ENCODE measurements at places on chromosomes 3 and 15. TPM values are rescaled to one million over a fixed set of nuclear protein-coding genes. Genes with fewer than 3 reads are reported as not detected.

DNA sequence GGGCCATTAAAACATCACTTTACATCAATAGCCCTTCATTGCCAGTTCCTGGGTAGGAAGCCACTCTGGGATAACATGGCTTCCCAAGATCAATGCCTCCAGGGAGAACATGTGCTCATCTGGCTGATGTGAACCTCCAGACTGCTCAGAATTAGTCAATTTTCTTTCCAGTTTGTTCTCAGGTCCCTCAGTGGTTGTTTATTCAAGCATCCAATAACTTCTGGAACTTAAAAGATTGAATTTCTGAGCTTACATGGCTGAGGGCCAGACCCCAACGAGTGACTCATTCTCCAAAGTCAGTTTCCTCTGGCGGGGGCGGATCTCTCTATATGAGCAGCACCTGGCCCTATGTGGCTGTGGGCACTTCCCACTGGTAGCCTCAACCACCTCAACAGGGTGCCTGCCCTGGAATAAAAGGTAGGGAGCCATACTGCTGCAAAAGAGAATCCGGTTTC is 34.0 kb downstream of the LYZL4 start:
- no peak overlapping the region for H3K27ac ChIP-seq
- peak; percentile 63 for DNase-seq
- H3K27me3 ChIP-seq: peaks cover 16% of the 10 kb centered on the region
- H3K4me3 ChIP-seq: no peak overlapping the region
- no peaks in the 10 kb centered on the region for H3K36me3 ChIP-seq

Gene TGM4
- 1.3 TPM for polyA plus RNA-seq

GRCh38 chr15:91376038-91376437 is 276.0 kb downstream of the SV2B start:
- H3K27me3 ChIP-seq: no peaks in the 10 kb centered on the region
- no peak for DNase-seq
- no peaks in the 10 kb centered on the region for H3K4me1 ChIP-seq
- no peak overlapping the region for H3K4me3 ChIP-seq

GRCh38 chr3:67531181-67532101 is 123.0 kb downstream of the SUCLG2 start:
- H3K4me3 ChIP-seq: no peak overlapping the region
- no peak for DNase-seq
- H3K27me3 ChIP-seq: no peaks in the 10 kb centered on the region

Gene DNAJC19
- 40.6 TPM for polyA plus RNA-seq

Gene A4GNT
- not detected for polyA plus RNA-seq

DNA sequence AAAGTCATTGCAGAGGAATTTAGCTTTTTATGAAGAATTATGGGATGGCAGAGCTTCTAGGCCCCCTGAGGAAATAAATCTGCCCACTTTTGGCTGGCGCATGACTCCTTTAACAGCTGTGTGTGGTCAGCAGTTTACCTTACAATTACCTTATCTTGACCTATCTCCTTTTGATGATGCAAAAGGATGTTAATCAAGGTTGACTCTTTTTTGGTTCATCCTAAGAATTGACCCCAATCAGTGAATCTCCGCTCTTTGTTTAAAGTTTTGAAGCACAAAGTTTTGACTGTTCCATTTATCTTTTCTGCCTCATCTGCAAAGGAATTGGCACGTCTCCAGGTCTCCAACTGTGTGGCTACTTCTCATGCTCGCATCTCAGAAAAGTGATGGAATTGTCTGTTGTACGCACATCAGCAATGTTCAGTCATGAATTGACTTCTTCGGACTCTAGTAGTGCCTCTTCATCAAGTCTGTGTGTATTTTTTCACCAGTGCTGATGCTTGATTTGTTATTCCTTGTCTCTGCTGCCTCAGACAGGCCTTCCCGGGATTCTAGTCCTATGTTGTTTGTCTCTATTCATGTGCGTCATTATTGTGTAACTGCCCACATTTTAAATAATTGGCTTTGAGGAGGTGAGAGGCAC is 196.2 kb upstream of the CFAP20DC start:
- H3K27ac ChIP-seq: no peak overlapping the region
- DNase-seq: no peak
- no peaks in the 10 kb centered on the region for H3K36me3 ChIP-seq
- no peak overlapping the region for H3K4me3 ChIP-seq
- no peaks in the 10 kb centered on the region for H3K27me3 ChIP-seq

GRCh38 chr3:133856316-133856715 is 39.4 kb downstream of the RAB6B start:
- H3K27ac ChIP-seq: no peak overlapping the region
- H3K27me3 ChIP-seq: no peaks in the 10 kb centered on the region
- no peaks in the 10 kb centered on the region for H3K36me3 ChIP-seq
- no peaks in the 10 kb centered on the region for H3K4me1 ChIP-seq
- H3K4me3 ChIP-seq: no peak overlapping the region

DNA sequence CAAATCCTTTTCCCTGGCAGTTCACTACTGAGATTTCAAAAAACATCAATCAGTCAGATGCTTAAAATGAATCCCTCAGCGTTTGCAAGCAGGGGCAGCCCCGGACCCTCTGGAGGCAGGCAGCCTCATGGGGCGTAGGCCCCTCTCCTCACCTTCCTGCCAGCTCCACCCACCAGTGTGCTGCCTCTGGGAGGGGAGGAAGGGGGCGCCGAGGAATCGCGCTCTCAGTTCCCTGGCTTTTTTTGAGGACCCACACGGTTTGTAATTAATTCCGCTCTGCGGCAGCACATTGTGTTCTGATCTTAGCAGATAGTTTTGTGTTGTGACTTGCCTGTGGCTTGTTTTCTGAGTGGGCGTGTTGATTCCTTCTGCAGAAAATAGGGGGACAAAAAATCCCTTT is 159.9 kb downstream of the KLF13 start:
- H3K4me3 ChIP-seq: no peak overlapping the region
- H3K4me1 ChIP-seq: peaks cover 27% of the 10 kb centered on the region
- peaks cover 27% of the 10 kb centered on the region for H3K27me3 ChIP-seq
- H3K36me3 ChIP-seq: no peaks in the 10 kb centered on the region

Gene SAMD7
- polyA plus RNA-seq: not detected

DNA sequence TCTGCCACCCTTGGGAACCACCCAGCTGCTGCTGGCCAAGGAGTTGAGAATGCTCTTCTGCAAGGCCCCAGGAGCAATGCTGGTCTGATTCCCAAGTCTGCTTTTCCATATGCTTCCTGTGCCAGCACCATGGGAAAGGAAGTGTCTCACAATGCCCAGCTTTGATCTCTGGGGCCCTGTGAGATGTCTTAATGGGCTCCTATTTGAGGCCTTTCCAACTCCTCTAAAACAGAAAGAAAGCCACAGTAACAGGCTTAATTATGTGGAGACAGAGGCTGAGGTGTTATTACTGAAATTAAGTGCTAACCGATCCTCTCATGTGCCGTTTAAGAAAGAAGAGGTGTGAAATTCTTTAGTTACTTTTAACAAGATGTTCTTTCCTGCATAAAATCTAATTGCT is 4.5 kb downstream of the EOGT start:
- no peak overlapping the region for H3K27ac ChIP-seq
- peaks cover 43% of the 10 kb centered on the region for H3K4me1 ChIP-seq
- no peaks in the 10 kb centered on the region for H3K27me3 ChIP-seq

- no peak overlapping the region for H3K27ac ChIP-seq
- no peaks in the 10 kb centered on the region for H3K36me3 ChIP-seq
- no peaks in the 10 kb centered on the region for H3K27me3 ChIP-seq
- H3K4me1 ChIP-seq: no peaks in the 10 kb centered on the region
- H3K4me3 ChIP-seq: no peak overlapping the region
These were observed 33.8 kb downstream of the SETMAR start for GRCh38 chr3:4336850-4337546.

DNA sequence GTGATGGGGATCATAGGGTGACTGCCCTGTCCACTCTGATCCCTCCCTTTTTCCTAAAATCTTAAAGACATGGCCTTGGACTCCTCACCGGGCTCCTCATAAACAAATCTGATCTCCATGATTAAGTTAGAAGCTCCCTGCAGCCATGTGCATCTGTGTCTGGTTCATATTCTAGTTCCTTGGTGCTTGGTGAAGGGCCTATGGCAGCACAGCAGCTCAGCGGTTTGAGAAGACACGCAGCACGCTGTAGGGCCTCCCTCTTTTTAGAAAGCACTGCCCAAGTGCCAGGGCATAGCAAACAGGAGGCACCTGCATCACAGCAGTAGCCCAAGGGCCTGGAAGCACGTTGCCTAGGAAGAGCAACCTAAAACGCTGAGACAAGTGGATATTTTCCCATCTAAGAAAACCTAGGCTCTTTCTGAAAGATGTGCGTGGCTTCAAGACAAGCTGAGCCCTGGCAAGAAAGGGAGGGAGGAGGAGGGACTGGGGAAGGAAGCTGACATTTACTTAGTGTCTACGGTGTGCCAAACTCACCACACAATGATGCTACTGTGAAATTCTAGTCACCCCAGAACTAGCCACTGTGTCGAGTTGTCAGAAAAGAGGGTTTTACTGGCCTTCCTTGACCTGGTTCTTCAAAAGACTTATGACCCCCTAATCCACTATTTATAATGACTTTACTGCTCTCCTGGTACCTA is 14.9 kb upstream of the ULK3 start:
- no peak for DNase-seq
- no peaks in the 10 kb centered on the region for H3K27me3 ChIP-seq
- peaks cover 10% of the 10 kb centered on the region for H3K36me3 ChIP-seq
- H3K27ac ChIP-seq: no peak overlapping the region

GRCh38 chr3:84439476-84439875 is 519.3 kb upstream of the CADM2 start:
- DNase-seq: no peak
- no peaks in the 10 kb centered on the region for H3K4me1 ChIP-seq
- no peaks in the 10 kb centered on the region for H3K36me3 ChIP-seq
- H3K27ac ChIP-seq: no peak overlapping the region
- H3K27me3 ChIP-seq: no peaks in the 10 kb centered on the region
- H3K4me3 ChIP-seq: no peak overlapping the region

DNA sequence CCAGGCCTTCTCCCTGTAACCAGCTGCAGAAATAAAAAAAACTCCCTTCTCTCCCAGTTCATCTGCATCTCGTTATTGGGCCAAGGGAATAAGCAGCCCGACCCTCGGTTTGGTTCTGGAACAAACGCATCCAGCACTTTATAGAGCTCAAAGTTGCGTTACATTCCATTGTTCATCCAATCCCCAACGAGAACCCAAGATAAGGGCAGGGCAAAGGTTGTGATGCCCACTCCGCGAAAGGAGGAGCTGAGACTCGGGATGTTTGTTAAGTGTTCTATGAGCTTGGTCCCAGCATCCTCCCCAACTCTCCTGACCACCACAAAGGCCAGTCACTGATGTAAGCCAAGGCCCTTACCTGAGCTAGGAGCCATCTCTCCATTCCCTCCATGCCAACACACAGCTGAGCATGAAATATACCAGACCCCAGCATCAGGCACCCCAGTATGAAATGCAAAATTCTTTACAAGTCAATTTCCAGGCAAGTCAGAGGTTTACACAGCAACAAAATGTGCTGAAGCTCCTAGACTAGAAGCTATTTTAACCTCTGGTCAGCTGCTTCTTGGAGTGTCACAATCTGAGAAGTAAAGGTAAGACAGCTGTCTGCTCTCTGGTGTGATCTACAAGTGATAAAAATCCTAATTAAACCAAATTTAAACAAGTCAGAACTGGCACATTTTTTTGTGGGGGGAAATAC is 17.9 kb downstream of the CCDC12 start:
- H3K4me3 ChIP-seq: no peak overlapping the region
- H3K4me1 ChIP-seq: peaks cover 29% of the 10 kb centered on the region
- H3K27ac ChIP-seq: no peak overlapping the region
- peaks cover 3% of the 10 kb centered on the region for H3K36me3 ChIP-seq
- no peaks in the 10 kb centered on the region for H3K27me3 ChIP-seq

DNA sequence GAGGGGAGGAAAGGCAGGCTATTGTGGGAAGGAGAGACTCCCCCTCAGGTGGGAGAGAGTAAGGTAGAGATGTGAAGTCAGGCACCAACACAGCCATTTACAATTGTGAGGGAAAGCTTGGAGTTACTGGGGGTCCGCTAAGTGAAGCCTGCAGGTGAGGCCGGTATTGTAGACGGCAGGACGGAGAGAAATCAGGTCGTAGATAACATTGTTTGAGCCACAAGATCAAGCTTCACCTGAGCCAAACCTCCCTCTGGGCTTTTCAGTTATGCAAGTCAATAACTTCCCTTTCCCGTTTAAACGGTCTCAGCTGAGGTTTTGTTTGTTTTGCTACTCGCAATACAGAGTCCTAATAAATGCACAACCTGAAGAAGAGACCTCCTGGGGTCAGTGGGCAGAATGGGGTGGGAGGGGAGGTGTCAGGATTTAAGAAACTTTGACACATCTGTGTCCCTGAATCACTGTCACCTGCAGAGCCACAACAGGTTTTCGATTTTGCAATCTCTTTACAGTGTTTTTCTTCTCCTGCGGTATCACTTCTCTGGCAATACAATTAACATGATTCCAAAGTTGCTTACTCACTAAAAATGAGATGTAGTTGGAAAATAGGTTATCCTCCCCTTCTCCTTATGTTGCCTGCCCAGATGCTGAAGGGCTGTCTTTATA is 72.0 kb upstream of the GLCE start:
- H3K4me3 ChIP-seq: no peak overlapping the region
- H3K27me3 ChIP-seq: peaks cover 7% of the 10 kb centered on the region
- no peaks in the 10 kb centered on the region for H3K36me3 ChIP-seq

DNA sequence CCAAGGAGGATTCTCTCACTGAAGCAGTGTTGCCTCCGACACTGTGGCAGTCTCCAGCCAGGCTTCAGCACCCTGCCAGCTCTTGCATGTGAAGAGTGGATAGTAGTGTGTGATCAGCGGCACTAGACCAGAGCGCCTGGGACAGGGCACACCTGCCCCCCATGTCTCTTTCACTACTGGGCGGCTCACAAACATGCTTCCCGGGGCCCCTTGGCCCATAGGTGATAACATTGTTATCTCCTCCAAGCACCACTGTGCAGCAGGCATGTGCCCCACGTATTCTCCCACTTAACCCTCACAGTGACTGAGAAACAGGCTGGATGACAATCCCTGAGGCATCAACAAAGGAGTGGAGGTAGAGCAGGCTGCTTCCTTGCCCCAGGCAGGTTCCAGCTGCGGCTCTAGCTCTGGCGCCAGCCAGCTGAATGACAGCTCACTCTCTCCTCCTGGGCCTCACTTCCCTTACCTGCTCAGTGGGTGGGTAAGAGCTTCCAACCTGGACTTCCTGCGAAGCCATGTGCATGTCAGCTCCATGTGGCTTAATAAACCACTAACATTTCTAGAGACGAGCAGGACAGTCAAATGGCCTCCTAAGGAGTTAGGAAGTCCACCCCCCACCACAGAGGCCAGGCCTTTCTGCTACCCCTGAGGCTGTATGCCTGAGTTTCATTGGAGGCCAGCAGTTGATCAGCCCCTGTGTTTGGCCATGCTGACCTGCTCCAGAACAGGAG is 37.8 kb downstream of the KLF13 start:
- peak; percentile 94 for DNase-seq
- H3K27me3 ChIP-seq: no peaks in the 10 kb centered on the region
- H3K4me1 ChIP-seq: peaks cover 72% of the 10 kb centered on the region
- H3K36me3 ChIP-seq: no peaks in the 10 kb centered on the region

Gene CEP19
- 1.4 TPM for polyA plus RNA-seq

Measured in keratinocyte (primary cell).